ENCODE measurements at places on chromosomes 5 and 9. TPM values are rescaled to one million over a fixed set of nuclear protein-coding genes. Genes with fewer than 3 reads are reported as not detected.

The SPINK4 gene
- 6.6 TPM for total RNA-seq

The CTSV gene
- not detected for total RNA-seq

The PLEKHG4B gene
- total RNA-seq = 0.40 TPM

The APBA1 gene
- 7.6 TPM for total RNA-seq

The NKD2 gene
- not detected for total RNA-seq

The NEUROG1 gene
- total RNA-seq = not detected

The OTULINL gene
- total RNA-seq = 26.9 TPM

The RFX3 gene
- 6.0 TPM for total RNA-seq

The IFNK gene
- not detected for total RNA-seq

The PCDHGB2 gene
- total RNA-seq = 4.0 TPM

The CCDC171 gene
- 1.1 TPM for total RNA-seq

The LCN15 gene
- not detected for total RNA-seq

The NR4A3 gene
- 0.48 TPM for total RNA-seq

The SPATA31D4 gene
- total RNA-seq = not detected

The GDNF gene
- 2.4 TPM for total RNA-seq

The LTC4S gene
- total RNA-seq = 3.2 TPM

The LNPEP gene
- 35.9 TPM for total RNA-seq

The SLC46A2 gene
- not detected for total RNA-seq

The LPAR1 gene
- 29.2 TPM for total RNA-seq

The CORO2A gene
- 10.0 TPM for total RNA-seq

The RAD50 gene
- 36.6 TPM for total RNA-seq

The CCIN gene
- not detected for total RNA-seq

The CCNB1 gene
- 7.4 TPM for total RNA-seq

The KIAA0825 gene
- 5.3 TPM for total RNA-seq

The OLFM1 gene
- 3.7 TPM for total RNA-seq

The PARP8 gene
- 5.2 TPM for total RNA-seq

The BTNL3 gene
- 47.6 TPM for total RNA-seq

The FAM169A gene
- total RNA-seq = 2.1 TPM

The FBN2 gene
- total RNA-seq = 0.82 TPM

The PCDHB16 gene
- 0.75 TPM for total RNA-seq

The SEMA5A gene
- total RNA-seq = 81.0 TPM

The PCA3 gene
- not detected for total RNA-seq

The CA9 gene
- not detected for total RNA-seq

The PCDHAC1 gene
- 0.48 TPM for total RNA-seq

The TLR4 gene
- total RNA-seq = 4.0 TPM

The F12 gene
- total RNA-seq = 20.1 TPM

The HAVCR1 gene
- total RNA-seq = 2.9 TPM

The MSMP gene
- not detected for total RNA-seq

The BASP1 gene
- 1.5 TPM for total RNA-seq

The PCDHGA4 gene
- total RNA-seq = 1.6 TPM

The SOHLH1 gene
- not detected for total RNA-seq

The AHRR gene
- total RNA-seq = 1.5 TPM

The UNC5A gene
- not detected for total RNA-seq

Measured in transverse colon (tissue), 4 donors.